ENCODE measurements at places on chromosomes 3 and 15.
A peak's percentile ranks its signal among the peaks of the same experiment; 100 is the strongest.

DNA sequence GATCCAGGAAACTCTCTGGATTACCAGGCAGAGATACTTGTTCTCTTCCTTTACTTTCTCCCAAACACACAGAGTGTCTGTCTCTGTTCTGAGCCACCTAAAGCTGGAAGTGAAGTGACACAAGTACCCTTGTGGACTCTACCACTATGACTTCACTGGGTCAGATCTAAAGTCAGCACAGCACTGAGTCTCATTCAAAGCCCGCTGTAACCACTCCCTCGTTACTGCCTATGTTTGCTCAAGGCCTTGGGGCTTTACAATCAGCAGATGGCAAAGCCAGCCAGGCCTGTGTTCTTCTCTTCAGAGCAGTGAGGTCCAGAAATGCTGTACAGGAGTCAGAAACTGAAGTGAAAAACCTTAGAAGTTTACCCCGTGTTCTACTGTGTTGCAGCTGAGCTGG is 588.3 kb upstream of the SEMA6D start:
- no peak for DNase-seq

DNA sequence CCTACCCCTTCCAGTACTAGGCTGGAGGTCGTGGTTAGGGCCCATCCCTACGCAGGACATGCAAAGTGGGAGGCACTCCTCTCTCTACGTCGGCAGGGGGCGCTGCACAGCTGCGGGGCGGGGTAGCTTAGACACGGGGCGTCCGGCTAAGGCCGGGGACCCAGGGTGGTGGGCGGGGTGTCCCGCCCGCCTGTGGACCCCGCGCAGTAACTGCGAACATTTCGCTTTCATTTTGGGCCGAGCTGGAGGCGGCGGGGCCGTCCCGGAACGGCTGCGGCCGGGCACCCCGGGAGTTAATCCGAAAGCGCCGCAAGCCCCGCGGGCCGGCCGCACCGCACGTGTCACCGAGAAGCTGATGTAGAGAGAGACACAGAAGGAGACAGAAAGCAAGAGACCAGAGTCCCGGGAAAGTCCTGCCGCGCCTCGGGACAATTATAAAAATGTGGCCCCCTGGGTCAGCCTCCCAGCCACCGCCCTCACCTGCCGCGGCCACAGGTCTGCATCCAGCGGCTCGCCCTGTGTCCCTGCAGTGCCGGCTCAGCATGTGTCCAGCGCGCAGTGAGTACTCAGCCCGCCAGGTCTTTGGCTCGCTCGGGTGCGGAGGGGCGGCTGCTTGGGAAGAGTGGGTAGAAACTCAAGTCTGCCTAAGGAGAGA is at the start of gene IL12A:
TSS of gene IL12A (plus strand) at position 219 of the 655 bp plus-strand sequence.
- peak; percentile 83 for DNase-seq

DNA sequence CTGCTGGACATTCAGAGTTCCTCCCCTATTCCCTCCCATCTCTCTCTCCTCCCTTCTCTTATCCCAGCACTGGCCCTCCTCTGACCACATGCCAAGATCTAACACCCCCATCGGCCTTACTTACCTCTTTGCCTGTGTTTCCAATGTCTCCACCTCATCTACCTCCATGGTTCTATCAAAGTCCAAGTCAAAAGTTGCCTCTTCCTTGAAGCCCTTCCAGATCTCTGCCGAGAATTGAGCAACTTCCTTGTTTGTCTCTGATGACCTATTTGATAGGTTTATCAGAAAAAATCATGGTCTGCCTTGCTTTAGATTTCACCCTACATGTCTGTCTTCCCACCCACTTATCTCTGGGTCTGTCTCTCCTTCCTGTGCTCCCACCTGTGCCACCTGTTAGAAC is 69.7 kb upstream of the ITGA11 start:
- DNase-seq, result no peak

DNA sequence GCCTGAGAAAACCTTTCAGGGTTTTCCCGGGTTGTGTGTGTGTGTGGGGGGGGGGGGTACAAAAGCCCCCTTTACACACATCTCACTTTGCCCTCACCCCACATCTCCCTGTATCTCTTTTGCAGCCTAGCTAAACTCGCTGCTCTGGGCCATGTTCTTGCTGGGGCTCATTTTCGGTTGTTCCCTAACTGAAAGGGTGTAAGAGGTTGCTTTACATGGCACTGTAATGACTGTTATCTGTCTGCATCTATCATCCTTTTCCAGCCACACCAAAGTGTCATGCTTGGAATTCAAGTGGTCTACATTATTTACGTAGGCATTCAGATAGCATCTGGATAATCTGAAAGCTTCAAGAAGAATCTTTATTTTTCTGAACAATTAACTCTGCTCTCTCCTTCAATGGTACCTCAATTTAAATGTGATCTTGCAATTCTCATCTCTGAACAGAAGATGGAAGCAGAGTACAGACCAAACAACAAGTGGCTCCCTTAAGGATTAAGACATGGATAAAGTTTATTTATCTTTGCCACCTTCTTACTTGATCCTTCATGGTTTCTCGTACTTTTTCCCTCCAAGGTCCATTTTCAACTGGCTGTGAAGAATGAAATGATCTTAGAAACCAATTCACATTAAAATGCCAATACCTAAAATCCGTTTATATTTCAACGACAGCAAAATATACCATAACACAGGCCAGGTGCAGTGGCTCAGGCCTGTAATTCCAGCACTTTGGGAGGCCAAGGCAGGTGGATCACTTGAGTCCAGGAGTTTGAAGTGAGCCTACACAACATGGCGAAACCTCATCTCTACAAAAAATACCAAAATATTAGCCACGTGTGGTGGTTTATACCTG is 34.9 kb downstream of the DCLK3 start:
- peak; percentile 41 for DNase-seq

GRCh38 chr3:84136425-84136824 is 822.4 kb upstream of the CADM2 start:
- DNase-seq, result no peak

- DNase-seq, result no peak
Observed at GRCh38 chr15:80107774-80108173, 45.0 kb upstream of the FAH start.

GRCh38 chr3:159825216-159825854 is 163.3 kb upstream of the IL12A start:
- no peak for DNase-seq

GRCh38 chr3:56622381-56622780 is 60.7 kb downstream of the TASOR start:
- no peak for DNase-seq

- DNase-seq, result no peak
Observed at GRCh38 chr3:55524565-55525244, 37.6 kb upstream of the WNT5A start.

GRCh38 chr3:129534428-129535027 is 6.1 kb downstream of the RHO start:
- DNase-seq, result no peak

GRCh38 chr15:90941038-90941437 is 6.0 kb downstream of the UNC45A start:
- DNase-seq, result no peak

- no peak for DNase-seq
Observed at GRCh38 chr3:187017511-187018230, 87.3 kb downstream of the ST6GAL1 start.

DNA sequence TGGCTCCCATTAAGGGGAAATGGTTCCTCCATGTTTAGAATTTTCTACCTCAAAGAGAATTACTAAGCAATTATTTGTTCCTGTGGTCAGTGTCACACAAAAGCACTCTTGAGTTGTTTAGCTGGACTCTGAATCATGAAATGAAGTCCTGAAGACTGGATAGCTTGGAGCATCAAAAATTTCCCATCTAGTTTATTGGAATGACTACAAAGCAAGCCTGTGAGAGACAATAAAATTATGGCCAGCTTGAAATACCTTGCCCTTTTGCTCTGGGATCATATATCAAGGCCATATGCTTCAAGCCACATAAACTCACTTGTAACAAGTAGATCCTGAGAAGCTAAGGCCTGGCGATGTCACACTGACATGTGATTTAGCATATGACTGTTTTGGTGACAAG is 292.3 kb downstream of the TIGIT start:
- no peak for DNase-seq

- DNase-seq, result no peak
Observed at GRCh38 chr3:111362381-111363009, 179.5 kb upstream of the CD96 start.
